Dermis blood vessel endothelial cell (primary cell): ENCODE measurements at places on chromosomes 2 and 18.
A peak's percentile ranks its signal among the peaks of the same experiment; 100 is the strongest.

GRCh38 chr2:162382278-162382677 is 38.3 kb downstream of the GCA start:
- DNase-seq = no peak

GRCh38 chr2:102437122-102437521 is 14.2 kb downstream of the IL18RAP start:
- DNase-seq = no peak

GRCh38 chr2:10434886-10435819 is 13.0 kb downstream of the ODC1 start:
- DNase-seq = peak; percentile 88

- no peak for DNase-seq
Observed at GRCh38 chr2:5495586-5495985, 196.6 kb upstream of the SOX11 start.

DNA sequence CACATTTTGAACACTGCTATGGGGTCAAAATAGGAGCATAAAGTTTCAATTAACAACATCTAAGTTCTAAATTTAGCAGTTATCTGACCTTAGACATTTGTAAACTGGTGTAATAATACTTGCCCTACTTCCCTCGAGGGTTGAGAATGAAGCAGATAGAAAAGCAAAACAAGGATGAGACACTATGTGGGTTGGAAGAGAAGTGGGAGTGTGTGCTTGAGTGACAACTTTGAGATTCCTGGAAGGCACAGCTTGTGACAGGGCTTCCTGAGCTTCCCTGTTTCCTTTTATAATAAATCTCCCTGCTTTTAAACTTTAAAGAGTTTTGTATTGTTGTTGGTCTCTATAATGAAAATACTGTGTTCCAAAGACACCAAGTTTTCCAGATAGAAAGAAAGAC is 128.6 kb upstream of the CHST9 start:
- no peak for DNase-seq

DNA sequence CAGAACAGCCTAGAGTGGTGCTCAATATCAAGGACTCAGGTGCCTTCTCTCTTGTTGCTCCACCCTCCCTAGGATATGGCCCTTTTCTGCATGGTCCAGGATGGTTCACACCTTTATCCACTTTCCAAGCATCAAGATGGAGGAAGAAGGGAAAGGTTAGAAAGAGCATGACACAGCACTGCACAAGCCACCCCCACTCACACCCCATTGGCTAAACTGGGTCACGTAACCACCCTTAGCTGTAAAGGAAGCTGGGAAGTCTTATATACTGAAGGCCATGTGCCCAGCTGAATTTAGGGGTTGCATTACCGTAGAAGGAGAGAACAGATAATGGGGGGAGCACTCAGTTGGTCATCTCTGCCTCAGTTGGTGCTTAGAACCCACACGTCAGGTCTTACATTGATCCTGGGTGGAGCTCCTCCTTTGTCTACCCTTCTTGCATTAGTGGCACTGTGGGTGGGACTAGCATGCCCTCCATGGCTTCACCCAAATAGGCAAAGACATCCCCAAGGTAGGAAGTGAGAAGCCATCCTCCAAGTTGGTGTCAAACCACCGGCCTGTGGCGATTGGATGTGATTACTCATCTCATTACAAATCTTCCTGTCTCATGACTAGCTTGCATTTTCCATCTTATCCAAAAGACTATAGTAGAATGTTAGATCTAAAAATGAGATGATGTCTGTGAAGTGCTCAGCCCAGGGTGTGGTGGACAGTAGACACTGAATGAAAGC is 248.5 kb downstream of the HAUS1 start:
- DNase-seq = no peak

- peak; percentile 30 for DNase-seq
Observed at GRCh38 chr2:171723716-171724683, 36.7 kb downstream of the DYNC1I2 start.

DNA sequence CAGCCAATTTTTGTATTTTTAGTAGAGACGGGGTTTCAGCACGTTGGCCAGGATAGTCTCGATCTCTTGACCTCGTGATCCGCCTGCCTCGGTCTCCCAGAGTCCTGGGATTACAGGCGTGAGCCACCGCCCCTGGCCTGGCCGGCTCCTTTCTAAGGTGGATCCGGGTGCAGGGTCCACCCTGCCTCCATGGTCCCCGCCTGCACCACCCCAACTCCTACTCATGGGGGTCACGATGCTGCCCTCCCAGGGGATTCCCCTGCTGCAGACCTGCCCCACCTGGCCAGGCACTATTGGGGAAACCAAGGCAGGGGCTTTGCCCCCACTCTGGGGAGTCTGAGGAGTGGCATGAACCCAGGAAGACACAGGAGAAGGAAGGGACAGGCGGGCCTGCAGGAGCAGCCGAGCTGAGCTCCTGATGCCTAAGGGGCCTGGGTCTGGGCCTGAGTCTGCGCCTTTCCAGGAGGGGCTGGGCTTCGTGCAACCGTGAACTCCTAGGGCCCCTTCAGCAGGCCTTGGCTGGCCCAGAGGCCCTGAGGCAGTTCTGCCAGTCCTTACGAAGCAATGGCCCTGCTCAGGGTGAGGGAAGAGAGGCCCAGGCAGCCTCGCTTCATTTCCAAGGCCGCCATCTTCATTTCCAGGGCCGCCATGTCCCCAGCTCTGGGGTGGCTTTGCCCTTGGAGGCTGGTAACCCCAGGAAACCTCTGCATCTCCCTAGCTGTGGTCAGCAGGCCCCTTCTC is 67.2 kb upstream of the SMAD7 start:
- no peak for DNase-seq

GRCh38 chr2:28419443-28420270 is 27.0 kb downstream of the FOSL2 start:
- DNase-seq = no peak
